ENCODE measurements at places on chromosomes 6 and 20.

DNA sequence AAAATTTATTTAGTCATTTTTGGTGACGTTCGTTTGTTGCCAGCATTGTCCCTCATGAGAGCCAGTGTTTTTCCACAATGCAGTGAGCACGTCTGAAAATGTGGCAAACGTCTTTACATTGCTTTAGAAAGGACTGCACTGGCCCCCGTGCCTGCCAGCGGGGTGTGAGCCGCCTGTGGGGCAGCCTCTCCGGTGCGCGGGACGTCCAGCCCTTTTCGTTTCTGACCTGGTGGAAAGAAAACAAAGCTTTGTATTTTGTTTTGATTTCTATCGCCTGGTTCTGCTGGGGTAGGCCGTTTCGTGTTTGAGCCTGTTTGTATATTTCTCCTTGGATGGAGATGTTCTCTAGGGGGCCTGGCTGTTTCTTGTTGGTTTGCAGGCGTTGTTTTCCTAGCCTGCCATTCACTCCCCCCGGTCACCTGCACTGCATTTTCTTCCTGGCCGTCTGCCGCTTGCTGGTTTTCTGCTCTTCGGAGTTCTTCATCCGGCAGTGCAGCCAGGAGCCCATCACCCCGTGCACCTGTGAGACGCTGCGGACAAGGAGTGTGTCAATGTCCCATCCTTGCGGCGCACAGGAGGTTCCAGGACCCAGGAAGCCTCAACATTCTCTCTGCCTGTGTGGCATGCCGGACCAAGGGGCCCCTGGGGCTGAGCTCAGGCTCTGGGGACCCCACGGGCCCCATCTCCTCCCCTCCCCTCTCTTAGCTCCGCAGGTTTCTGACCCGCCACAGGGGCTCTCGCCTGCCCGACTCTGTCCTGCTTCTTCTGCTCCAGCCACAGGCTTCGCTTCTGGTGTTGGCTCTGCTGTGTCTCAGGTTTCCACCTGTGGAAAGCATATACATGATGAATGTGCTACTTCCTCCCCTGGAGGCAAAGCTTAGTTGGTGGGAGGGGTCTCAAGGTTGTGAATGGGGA lies 100.5 kb downstream of the CDH4 start:
- no peak for DNase-seq

- no peak for DNase-seq
Observed at GRCh38 chr6:86820750-86821149, 116.6 kb upstream of the HTR1E start.

DNA sequence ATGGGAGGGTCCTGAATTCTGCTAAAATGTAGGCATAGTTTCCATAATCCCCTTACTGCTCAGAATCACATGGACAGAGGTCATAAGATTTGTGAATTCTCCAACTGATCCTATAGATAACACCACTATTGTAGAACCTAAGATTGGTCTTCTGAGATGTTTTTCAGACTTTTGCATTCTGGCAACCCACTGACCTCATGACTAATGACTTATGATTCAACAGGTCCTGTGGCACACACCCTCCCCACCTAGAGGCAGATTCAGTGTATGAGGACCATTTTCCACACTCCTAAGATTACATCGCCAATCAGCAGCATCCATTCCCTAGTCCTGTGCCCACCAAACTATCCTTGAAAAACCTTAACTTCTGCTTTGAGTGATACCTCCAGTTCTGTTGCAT lies 207.2 kb downstream of the BTBD9 start:
- DNase-seq = no peak

GRCh38 chr6:7078856-7079255 lies 28.9 kb upstream of the RREB1 start:
- DNase-seq = no peak

DNA sequence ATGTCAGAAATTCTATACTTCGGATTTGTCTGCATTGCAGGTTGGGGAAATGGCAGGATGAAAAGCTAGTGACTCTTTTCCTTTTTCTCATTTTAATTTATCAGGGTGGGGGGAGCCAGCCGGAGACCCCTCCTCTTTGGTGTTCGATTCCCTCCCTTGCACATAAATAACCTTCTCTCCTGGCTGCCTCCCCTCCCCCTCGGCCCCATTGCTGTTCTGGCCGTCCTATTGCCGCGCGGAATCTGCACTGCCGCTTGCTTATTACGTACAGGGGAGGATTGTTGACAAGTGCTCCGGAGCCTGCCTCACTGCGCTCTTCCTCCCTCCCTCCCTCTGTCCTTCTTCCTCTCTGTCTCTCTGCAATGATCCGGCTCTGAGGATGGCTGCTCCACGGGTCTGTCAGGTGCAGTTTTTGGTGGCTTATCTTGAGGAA lies 154.7 kb downstream of the JARID2 start:
- DNase-seq = peak; percentile 44

DNA sequence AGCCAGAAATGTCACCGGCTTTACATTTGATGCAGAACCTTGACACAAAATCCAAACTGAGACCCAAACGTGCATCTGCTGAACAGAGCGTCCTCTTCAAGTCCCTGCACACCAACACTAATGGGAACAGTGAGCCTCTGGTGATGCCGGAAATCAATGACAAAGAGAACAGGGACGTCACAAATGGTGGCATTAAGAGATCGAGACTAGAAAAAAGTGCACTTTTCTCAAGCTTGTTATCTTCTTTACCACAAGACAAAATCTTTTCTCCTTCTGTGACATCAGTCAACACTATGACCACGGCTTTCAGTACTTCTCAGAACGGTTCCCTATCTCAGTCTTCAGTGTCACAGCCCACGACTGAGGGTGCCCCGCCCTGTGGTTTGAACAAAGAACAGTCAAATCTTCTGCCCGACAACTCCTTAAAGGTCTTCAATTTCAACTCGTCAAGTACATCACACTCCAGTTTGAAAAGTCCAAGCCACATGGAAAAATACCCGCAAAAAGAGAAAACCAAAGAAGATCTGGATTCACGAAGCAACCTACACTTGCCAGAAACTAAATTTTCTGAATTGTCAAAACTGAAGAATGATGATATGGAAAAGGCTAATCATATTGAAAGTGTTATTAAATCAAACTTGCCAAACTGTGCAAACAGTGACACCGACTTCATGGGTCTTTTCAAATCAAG lies 108.4 kb downstream of the RTN4IP1 start:
- no peak for DNase-seq

- no peak for DNase-seq
Observed at GRCh38 chr6:72521684-72522083, 100.2 kb upstream of the KCNQ5 start.

GRCh38 chr6:166448432-166448831 lies 65.7 kb upstream of the MPC1 start:
- DNase-seq = no peak

GRCh38 chr20:10306440-10307358 lies 88.1 kb downstream of the SNAP25 start:
- peak; percentile 86 for DNase-seq

GRCh38 chr6:135870722-135871121 lies 19.2 kb downstream of the PDE7B start:
- DNase-seq = peak; percentile 82

DNA sequence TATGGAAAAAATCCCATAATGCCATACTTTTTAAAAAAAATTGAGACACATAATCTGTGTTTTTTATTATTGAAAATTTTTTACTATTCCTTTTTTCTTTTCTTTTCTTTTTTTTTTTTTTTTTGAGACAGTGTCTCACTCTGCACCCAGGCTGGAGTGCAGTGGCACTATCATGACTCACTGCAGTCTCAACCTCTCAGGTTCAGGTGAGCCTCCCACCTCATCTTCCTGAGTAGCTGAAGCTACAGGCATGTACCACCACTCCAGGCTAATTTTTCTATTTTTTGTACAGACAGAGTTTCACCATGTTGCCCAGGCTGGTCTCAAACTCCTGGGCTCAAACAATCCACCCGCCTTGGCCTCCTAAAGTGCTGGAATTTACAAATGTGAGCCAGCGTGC lies 100.4 kb downstream of the AFG1L start:
- DNase-seq = no peak

GRCh38 chr6:26213334-26214075 lies 126.3 kb downstream of the HFE start:
- DNase-seq = no peak

DNA sequence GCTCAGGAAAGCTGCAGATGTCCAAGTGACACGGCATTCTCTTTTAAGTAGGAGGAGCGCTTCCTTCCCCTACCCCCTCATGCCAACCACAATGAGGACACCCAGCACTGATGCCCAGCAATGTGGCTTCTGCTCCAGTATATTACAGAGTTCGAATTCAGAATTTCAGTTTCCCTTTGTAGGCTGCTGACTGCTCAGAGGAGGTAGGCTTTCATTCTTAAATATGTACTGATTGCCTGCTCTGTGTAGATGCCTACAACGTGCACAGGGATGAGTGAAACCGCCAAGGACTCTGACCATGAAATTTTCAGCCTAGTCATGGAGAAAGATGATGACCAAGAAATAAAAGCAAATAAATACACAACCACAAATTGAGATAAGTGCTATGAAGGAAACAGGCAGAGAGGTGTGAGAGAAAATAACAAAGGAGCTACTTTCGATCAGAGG lies 50.9 kb upstream of the TNFAIP3 start:
- DNase-seq = no peak

DNA sequence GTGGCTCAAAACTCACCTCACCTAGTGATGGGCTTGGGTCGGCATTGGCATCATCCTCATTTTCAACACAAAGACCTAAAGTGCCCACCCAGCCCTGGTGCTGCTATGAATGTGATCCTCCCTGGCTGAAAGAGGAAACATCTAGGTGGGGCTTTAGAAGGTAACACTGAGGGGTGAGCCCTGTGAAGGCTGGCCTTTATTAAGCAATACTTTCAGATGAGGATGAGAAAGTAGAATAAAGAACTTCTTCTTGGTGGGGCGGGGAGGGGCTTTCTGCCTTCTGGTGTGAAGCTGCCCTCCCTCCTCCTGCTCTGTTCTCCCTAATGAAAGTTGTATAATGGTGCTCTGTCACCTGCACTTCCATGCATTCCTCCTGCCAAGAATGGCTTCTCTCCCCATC lies 133.0 kb upstream of the TRAF3IP2 start:
- DNase-seq = no peak

- DNase-seq = no peak
Observed at GRCh38 chr20:57283860-57284259, 17.4 kb upstream of the BMP7 start.

DNA sequence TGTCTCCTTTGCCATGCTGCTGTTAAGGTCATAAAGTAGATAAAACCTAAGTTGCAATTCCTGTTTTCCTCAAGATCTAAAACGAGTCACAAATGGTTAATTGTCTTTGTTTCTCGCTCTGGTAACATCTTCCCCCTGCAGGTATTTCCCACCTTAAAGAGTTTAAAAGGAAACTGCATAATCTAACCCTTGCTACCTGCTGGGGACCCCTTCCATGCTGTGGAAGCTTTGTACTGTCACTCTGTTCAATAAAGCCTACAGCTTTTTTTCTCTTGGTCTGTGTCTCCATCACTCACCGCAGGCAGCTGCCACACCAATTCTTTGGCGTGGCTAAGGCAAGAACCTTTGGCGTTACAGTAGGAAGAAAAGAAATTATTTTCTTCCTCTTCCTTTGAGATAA lies 117.7 kb upstream of the GJE1 start:
- no peak for DNase-seq

- peak; percentile 41 for DNase-seq
Observed at GRCh38 chr6:157091856-157092460, 231.4 kb downstream of the TMEM242 start.

DNA sequence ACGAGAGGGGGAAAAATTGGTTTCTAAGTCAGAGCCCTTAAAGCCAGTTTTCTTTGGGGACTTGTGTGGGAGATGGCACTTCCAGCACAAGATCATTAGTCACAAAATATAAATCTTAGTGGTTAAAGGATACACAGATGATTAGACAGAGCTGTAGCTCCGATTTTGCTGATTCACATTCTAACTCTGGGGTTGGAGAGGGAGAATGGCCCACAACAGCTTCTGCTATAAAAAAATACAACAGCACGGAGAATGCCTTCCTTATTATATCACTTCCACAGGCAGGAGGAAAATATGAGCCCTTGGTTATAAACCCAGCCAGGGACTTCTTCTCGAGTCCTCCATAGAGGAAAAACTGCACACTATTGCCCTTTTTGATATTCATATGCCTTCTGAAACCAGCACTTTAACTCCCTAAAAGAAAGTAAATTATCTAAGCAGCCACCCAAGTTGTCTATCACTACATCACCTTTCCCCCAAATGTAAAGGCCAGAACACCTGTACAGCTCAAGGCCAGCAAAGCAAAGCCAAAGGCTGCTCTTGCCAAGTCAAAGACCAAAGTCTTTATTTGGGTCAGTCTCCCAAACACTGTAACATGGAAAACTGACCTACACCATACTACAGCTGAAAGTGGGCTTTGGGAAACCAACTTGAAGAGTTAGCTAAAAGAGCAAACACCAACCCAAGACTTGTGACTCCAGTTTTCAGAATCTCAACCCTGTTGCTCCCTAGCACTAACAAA lies 10.4 kb downstream of the MRPL14 start:
- peak; percentile 88 for DNase-seq

- DNase-seq = no peak
Observed at GRCh38 chr6:22239261-22239921, 57.4 kb downstream of the PRL start.

DNA sequence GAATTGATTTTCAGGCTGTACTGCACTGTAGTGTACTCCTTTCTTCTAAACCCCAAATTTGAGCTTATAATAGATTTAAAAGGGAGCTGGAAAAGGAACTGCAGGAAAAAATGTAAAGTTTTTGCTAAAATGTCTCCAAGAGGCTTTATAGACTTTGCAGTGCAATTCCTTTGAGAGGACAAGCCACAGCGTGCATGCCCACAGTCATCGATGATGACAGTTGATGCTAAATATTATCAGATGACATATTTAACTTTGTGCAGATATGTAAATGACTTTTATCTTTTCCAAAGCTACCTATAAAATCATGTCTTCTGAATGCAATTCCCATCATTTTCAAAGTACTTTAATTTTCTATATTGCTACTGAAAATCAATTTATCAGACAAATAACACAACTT lies 24.3 kb upstream of the HDGFL1 start:
- DNase-seq = no peak

GRCh38 chr20:54557806-54558590 lies 82.6 kb downstream of the DOK5 start:
- peak; percentile 22 for DNase-seq

GRCh38 chr6:118652051-118652615 lies 742 bp upstream of the CEP85L start:
- DNase-seq = no peak

GRCh38 chr6:106643061-106643460 lies 13.7 kb downstream of the QRSL1 start:
- no peak for DNase-seq

- DNase-seq = no peak
Observed at GRCh38 chr6:125927761-125928160, 28.8 kb upstream of the HINT3 start.

- no peak for DNase-seq
Observed at GRCh38 chr20:8909596-8909995, 159.3 kb upstream of the PLCB4 start.

DNA sequence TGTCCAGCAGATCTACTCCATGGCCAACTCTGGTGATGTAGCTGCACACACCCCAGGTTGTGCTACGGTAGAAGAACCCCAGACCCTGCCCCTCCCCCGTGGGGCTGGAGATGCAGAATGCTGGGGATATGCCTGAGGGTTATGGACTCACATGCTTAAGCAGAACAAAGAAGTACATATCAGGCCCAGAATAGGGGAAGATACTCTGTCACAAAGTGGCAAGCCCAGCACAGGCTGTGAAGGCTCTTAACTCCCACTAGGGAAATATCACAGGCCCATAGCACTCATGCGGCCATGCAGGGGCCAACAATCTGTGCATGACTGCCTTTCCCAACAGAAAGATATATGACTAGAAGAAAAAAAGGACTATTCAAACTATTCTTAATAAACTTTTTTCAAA lies 234.9 kb downstream of the KCNQ5 start:
- no peak for DNase-seq

GRCh38 chr6:163338671-163339405 lies 75.7 kb upstream of the QKI start:
- DNase-seq = peak; percentile 75
